Dermis microvascular lymphatic vessel endothelial cell (primary cell): ENCODE measurements at places on chromosomes 5 and 9. TPM values are rescaled to one million over a fixed set of nuclear protein-coding genes. Genes with fewer than 3 reads are reported as not detected.

Gene PCDHA8
- total RNA-seq = 0.13 TPM in 1 of 2 replicates, not detected in the other

Gene GPR151
- total RNA-seq = not detected in 2 replicates

Gene S100Z
- not detected in 2 replicates for total RNA-seq

Gene GPX3
- 8.6 and 15.7 TPM in 2 replicates for total RNA-seq

Gene ZBED3
- 1.0 and 1.6 TPM in 2 replicates for total RNA-seq

Gene OR2K2
- total RNA-seq = not detected in 2 replicates

Gene ABHD17B
- total RNA-seq = 63.8 and 127 TPM in 2 replicates

Gene TNFSF15
- total RNA-seq = 0.90 and 4.3 TPM in 2 replicates

Gene ENHO
- total RNA-seq = under 0.01 TPM in 1 of 2 replicates, not detected in the other

Gene PCDHGB1
- 0.39 and 1.1 TPM in 2 replicates for total RNA-seq

Gene CDH12
- total RNA-seq = not detected in 2 replicates

Gene PTGES
- total RNA-seq = 0.25 and 0.26 TPM in 2 replicates

Gene WDR38
- total RNA-seq = not detected in 2 replicates

Gene SLC6A19
- not detected in 2 replicates for total RNA-seq

Gene OMD
- total RNA-seq = not detected in 2 replicates

Gene AK6
- 15.6 and 16.7 TPM in 2 replicates for total RNA-seq

Gene GRXCR2
- not detected in 2 replicates for total RNA-seq

Gene FXN
- 2.3 TPM in 2 replicates for total RNA-seq

Gene EGFLAM
- 0.13 and 0.25 TPM in 2 replicates for total RNA-seq

Gene PAEP
- total RNA-seq = not detected in 2 replicates

Gene OR1Q1
- total RNA-seq = not detected in 2 replicates

Gene NUTM2G
- not detected in 2 replicates for total RNA-seq

Gene GARIN3
- not detected in 2 replicates for total RNA-seq

Gene ITGA1
- 61.1 and 176 TPM in 2 replicates for total RNA-seq

Gene CER1
- total RNA-seq = not detected in 2 replicates

Gene IL5
- total RNA-seq = not detected in 2 replicates

Gene SLC6A18
- total RNA-seq = not detected in 2 replicates

Gene ADRB2
- 10.7 and 12.3 TPM in 2 replicates for total RNA-seq

Gene FCN1
- total RNA-seq = not detected in 2 replicates

Gene IL7R
- 0.25 and 0.51 TPM in 2 replicates for total RNA-seq

Gene CCL21
- total RNA-seq = 1.8 and 12.0 TPM in 2 replicates

Gene RNF130
- total RNA-seq = 22.3 and 42.0 TPM in 2 replicates

Gene OBP2B
- not detected in 2 replicates for total RNA-seq

Gene NDFIP1
- total RNA-seq = 32.9 and 46.5 TPM in 2 replicates

Gene KIAA0825
- 0.90 and 1.4 TPM in 2 replicates for total RNA-seq

Gene PDZD2
- 1.2 and 1.4 TPM in 2 replicates for total RNA-seq

Gene MLLT3
- total RNA-seq = 1.9 and 8.1 TPM in 2 replicates

Gene TAS2R1
- not detected in 2 replicates for total RNA-seq

Gene SLC25A25
- total RNA-seq = 25.8 and 45.6 TPM in 2 replicates

Gene CTSL
- 243 and 496 TPM in 2 replicates for total RNA-seq

Gene C9orf50
- not detected in 2 replicates for total RNA-seq

Gene FOXD4L6
- under 0.01 TPM in 1 of 2 replicates, not detected in the other for total RNA-seq

Gene TAF11L10
- total RNA-seq = not detected in 2 replicates

Gene GNG10
- 49.4 and 59.3 TPM in 2 replicates for total RNA-seq

Gene SERINC5
- 14.0 and 26.8 TPM in 2 replicates for total RNA-seq

Gene TJP2
- total RNA-seq = 45.7 and 54.4 TPM in 2 replicates

Gene AGXT2
- total RNA-seq = not detected in 2 replicates

Gene MSX2
- total RNA-seq = 0.13 TPM in 1 of 2 replicates, not detected in the other

Gene HAPLN1
- total RNA-seq = not detected in 2 replicates

Gene KIF24
- 1.6 and 2.1 TPM in 2 replicates for total RNA-seq

Gene RAB3C
- total RNA-seq = under 0.01 and 0.38 TPM in 2 replicates

Gene MAMDC2
- 0.89 and 3.1 TPM in 2 replicates for total RNA-seq
